ENCODE measurements at places on chromosomes 13 and 19.

GRCh38 chr13:63128716-63129115 lies 1713.1 kb upstream of the PCDH20 start:
- no peak for DNase-seq

DNA sequence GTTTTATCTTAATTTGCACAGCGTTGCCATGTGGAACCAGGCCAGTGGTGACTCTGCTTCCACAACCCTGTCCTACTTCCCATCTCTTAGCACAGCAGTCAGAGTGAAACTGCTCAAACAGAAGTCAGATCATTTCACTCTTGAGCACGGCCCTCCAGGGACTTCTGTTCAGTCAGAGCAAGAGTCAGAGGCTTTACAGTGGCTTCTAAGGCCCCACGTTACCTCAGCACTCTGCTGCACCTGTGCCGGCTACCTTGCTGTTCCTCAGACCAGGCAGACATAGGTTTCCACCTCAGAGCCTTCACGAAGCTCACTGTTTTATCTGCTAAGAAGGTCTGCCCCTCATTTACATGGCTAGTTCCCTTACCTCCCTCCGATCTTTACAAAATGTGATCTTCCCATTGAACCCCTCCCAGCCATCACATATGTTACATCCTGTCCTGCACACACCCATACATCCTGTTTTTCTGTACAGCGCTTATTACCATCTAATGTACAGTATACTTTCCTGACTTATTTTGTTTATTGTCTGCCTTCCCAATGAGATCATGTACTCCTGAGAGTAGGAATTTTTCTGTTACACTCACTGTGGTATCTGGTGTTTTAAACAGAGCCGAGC lies 41.6 kb downstream of the TM9SF2 start:
- DNase-seq = no peak

DNA sequence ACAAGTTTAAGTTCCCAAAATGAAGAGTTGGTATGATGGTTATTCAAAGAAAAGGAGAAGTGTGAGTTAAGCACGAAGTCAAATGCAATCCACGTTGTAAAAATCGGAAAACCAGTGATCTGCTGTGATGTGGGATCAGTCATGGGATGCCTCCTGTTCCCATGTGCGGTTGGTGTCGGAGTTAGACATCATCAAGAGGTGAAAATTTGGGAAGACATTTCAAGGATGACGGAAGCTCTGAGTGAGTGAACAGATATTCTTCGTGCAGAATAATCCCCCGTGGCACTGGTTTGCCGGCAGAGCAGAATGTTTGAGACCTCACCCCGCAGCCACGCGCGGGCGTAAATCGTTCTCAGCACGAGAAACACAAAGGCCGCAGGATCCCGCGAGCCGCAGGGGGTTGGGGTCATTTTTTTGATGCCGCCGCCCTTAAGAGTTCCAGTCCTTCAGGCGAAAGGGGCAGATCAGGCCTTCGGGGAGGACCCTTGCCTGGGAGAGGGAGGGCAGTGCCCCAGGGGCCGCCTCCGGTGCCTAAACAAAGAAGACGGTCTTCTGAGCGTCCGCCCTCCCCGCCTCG lies 13.7 kb upstream of the SOX1 start:
- no peak for DNase-seq

DNA sequence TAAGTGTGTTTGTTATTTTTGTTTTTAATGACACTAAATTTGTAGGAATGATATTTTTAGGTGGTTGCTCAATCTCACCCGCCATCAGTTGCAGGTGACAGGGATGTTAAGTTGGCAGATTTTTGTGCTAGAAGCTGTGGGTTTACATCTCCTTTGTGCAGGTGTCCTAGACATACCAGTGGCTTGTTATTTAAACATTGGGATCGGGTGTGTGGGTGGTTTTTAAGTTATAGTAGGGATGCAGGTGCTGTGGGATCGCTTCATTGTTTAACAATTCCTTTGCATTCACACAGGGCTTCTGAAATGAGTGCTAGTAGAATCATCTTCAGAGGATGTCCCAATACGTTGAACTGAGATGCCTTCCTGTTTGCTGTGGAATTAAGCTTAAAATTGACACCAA lies 100.0 kb downstream of the SHISA2 start:
- DNase-seq = no peak

GRCh38 chr13:43848001-43848649 lies 31.4 kb downstream of the CCDC122 start:
- no peak for DNase-seq

- no peak for DNase-seq
These were observed 805.7 kb downstream of the PCDH9 start for GRCh38 chr13:66424422-66424821.

DNA sequence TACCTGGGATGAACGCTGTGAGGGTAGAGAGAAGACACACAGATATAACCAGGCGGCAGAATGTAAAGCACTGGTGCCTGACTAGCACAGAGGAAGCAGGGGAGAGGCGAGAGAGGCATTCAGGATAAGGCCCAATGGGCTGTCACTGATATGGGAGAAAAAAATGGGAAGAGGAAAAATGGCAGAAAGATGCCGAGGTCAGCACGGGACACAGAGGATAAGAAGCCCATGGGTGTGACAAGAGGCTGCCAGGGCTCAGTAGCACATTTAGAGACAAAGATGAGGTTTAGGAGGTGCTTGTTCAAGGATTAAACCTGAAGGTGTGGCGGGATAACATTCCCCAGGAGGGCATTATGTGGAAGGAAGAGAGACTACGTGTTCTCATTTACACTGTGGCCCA lies 5.6 kb downstream of the SMG9 start:
- DNase-seq = no peak

- no peak for DNase-seq
These were observed 24.7 kb downstream of the DPF1 start for GRCh38 chr19:38199340-38199739.

DNA sequence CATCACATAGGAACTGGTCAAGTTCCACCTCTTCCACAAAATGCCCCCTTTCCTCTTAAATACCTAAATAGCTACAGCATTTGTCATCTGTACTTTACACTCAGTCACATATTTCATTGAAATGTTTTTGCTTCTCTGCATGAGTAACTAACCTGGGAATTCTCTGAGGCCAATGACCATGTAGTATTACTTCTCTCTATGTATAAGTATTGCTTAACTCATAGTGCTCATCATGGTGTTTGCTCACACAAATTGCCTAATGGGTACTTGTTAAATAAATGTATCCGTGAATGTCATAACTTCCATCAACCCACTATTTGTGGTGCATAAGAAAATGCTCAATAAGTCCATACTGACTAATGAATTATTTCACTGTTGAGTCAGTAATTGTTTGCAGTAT lies 115.5 kb downstream of the FGF14 start:
- no peak for DNase-seq

GRCh38 chr13:110280985-110281688 lies 25.8 kb downstream of the COL4A1 start:
- DNase-seq = no peak

DNA sequence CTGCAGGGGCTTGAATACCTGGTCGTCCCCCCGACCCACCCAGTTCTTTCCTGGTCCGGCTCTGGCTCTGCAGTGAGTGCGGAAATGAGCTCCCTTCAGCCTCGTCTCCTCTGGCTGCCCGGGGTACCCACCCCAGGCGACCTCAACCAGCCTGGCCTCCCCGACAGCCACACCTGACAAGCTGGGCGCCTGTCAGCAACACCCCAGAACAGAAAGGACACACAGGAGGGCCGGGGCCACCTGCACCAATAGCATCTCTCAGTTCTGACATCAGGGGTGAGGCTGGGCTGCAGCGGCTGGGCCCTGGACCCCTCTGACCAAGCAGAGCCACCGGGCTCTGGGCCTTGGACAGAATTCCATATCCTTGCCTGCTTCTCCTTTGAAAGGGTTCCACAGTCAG lies 19.7 kb downstream of the SUGP1 start:
- no peak for DNase-seq

All from C1 segment of cervical spinal cord (tissue), 14 donors.